T follicular helper cell (primary cell): ENCODE measurements at places on chromosomes 5 and 9.

- DNase-seq = no peak
These were observed 59.1 kb downstream of the ABCA1 start for GRCh38 chr9:104868687-104869404.

DNA sequence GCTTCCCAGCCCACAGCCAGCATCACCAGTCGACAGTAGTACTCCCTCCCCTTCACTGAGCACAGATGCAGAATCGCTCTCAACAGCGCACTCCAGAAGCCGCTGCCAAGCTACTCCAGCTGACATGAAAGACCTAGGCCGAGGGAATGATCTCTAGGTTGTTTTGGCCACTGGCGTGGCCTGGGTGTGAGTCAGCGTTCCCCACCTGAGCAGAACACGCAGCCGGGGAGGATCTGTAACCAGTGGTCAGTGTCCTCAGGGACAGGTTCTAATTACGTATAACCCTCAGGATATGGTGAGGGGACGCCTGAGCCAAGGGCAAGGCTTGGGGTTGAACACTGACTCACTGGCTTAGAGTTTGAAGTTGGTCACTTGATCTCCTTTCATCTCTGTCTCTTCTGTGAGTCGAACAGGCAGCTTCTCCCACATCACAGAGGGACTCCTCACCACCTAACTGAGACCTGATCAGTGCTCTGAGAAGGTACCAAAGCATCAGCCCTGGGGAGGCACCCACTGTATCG lies 76.9 kb upstream of the IL17B start:
- DNase-seq = no peak

- DNase-seq = no peak
These were observed 26.7 kb downstream of the CSF1R start for GRCh38 chr5:150059623-150060022.

DNA sequence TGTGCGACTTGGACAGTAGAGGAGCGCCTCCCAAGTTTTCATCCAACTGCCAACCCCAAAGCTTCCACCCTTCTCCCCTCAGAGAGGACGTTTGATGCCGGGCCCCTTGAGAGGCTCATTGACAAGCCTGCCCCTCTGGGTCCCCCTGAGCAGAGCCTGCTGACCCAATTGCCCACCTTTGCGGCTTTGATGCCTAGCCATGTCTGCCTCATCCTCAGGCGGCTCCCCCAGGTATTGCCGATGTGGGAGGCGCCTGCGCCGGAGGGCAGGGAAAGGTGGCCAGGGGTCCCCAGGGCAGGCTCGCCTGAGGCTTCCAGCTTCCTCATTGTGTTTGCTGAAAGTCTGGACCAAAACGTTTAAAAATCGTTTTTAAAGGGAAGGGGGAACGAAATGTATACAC lies 1.4 kb downstream of the ODF2 start:
- DNase-seq = no peak

DNA sequence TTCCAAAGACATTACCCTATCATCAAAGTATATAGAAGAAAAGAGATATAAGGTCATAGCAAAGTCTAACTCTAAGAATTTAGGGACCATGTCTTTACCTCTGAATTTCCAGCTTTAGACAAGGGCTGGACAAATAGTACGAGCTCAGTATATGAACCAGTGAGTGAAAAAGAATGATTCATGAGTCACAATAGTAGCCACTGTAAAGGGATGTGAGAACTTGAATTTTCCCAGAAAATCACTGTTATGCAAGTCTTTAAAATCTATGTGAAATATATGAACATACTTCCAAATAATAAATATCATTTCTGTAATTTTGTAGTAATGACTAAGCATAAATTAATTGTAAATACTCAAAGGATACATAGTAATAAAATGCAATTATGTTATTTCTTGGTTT lies 305.9 kb upstream of the PRR16 start:
- no peak for DNase-seq

DNA sequence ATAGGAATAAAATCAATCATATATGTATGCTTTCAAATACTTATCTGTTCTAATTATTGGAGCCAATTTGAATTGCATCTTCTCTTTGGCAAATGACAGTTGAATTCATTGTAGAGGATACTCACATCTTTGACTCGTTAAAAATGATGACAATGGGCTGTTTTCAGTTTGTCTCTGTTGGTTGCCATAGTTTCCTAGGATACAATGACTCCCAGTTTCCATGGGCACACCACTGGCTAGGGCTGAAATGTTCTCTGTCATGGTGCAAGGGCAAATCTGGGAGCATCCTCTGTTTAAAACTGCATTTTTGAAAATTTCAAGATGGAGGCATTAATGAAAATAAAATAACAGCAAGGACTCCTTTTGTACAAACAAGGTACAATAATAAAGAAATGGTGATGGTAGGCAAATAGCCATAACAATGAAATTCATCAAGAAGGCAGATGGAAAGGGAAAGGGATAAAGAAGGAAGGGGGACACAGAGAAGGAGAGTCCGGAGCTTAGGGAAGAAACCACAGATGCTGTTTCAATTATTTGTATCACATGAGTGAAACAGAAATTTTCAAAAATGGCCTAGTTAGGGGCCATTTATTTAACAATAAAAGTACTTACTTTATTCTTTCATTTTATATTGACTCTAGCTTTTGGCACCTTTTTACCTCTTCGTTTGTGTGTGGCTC lies 378.8 kb upstream of the SEMA6A start:
- no peak for DNase-seq

DNA sequence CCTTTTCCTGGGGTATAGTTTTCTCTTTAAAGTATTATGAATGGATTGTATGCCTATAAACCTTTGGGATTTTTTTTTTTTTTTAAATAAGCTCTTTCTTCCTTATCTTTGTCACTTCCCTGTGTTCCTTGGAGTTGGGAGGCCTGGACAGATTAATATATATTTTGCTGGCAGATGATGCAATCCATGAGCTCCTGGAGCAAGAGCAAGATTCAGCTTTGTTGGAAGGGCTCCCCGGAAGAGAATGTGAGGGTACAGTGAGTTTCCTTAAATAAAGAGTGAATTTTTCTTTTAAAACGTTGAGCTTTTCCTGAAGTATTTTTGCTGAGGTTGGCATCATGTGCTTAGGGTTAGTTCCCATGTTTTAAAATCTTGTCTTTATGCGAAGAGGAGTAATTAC lies 98.7 kb upstream of the SLC28A3 start:
- no peak for DNase-seq

DNA sequence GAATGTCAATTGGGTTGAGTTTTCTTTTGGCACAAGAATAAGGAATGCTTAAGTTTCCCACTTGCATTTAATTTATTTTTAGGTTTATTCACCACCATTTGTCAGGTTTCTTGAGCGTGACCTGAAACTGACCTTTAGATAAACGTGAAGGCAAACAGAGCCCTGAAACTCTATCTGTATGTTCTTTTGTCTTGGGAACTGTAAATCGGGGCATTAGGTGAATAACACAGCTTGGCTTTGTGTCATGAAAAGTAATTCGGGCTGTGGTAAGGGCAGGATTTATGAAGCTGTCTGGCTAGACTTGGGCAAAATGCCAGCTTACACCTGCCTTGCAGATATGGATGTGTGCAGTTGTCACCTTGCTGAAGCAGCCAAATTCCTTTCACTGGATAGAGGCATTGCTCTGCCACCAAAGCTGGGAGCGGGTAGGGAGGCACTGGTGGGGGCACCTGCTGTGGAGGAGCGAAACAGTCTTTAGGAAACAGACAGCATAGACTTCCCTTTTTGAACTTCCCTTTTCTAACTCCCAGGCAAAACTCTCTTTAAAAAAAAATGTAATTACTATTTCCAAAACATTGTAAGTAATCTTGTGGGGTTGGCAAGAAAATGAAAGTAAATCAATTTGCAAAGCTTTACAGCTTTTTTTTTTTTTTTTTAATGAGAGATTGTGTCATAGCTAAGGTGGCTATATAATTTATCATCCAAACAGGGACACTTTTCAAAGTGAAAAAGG lies 545.2 kb downstream of the CSNK1G3 start:
- DNase-seq = no peak

DNA sequence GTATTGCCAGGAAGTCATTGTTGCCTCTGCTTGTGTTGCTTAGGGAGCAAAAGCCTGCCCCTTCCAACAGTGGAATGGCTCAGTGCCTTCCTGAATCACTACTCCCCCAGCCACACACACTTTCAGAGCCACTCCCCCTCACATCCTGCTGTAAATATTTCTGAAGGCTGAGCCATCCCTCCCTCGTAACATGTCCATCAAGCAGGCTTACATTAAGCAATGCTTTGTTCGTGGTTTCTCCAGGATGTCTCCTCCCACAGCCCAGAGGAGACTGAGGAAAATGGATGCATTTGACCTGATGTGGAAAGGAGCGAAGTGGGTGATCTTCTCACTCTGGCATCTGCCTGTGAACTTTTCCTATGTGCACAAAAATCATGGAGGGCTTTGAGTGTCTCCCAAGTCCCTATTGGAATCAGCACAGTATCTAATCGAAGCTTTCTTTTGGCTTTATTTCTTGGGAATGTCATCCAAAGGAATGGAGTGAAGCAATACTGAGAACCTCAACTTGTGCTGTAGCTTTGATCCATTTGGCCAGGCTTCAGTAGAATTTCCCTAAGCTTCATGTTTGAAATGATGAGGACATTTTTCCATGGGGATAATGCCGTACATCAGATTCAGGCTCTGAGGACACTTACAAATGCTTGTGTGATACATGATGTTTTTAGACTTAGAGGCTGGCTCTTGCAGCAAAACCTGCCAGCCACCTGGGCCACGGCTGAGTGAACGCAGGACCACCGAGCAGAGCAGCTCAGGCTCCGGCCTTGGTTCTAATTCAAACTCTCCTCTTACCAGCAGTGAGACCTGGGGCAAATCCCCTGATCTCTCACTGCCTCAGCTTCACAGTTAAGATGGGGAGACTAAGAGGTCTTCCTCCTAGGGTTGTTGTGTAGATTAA lies 389.1 kb downstream of the ENC1 start:
- DNase-seq = no peak

DNA sequence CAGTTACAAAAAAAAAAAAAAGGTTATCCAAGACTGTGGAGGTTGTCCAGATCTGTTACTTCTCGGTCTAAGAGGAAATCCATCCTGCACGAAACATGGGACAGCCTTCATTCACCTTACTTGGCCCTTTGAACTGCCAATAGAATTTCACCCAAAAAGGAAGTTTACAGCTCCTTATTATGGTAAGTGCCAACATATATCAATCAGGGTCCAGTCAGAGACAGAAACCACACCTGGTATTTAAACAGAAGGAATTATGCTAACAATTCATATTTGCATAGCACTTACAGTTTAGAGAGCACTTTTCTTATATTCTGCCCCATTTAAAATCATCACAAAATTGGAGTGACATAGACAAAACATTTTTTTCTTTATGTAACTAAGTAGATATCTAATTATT lies 93.6 kb upstream of the PTPN3 start:
- DNase-seq = no peak

GRCh38 chr5:42927730-42928129 lies 112.4 kb downstream of the ANXA2R start:
- DNase-seq = no peak

DNA sequence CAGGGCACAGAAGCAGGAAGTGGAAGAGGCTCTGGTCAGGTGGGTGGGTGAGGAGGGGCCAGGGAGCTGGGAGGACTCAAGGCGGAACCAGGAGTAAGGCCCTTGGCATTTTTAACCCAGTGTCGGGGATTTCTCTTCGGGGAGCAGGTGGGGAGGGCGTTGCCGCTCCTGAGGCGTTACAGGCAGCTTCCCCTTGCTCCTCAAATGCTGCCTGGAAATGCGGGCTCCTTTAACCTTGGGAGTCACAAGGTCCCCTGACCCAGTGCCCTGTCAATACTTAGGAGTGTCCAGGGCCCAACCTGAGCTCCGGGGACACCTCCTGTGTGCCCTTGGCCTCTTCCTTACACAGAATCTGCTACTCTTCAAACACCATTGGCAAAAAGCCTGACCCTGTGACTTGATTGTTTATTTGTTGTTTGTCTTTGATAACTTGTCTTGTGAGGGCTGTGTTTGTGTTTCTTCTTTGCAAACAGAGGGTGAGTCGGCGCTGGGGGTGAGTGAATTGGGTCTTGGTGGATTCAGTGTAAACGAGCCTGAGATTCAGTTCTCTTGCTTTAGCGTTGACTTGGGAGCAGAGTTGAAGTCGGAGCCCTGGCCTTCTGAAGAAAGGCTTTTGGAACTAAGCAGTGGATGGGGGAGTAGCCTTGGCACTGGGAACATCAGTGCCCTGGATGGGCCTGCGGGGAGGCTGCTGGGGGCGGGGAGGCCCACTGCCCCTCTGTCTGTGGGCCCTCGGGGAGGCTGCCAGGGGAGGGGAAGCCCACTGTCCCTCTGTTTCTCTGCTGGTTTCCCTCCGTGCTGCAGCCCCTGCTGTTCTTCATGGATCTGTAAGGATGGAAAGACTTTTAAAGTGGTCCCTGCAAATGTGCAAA lies 300.7 kb upstream of the IRX4 start:
- DNase-seq = no peak

GRCh38 chr9:25381141-25381540 lies 297.1 kb downstream of the TUSC1 start:
- no peak for DNase-seq

GRCh38 chr5:36070687-36071571 lies 4.2 kb upstream of the UGT3A2 start:
- DNase-seq = no peak

- DNase-seq = no peak
These were observed 12.8 kb downstream of the UGCG start for GRCh38 chr9:111909444-111909843.

DNA sequence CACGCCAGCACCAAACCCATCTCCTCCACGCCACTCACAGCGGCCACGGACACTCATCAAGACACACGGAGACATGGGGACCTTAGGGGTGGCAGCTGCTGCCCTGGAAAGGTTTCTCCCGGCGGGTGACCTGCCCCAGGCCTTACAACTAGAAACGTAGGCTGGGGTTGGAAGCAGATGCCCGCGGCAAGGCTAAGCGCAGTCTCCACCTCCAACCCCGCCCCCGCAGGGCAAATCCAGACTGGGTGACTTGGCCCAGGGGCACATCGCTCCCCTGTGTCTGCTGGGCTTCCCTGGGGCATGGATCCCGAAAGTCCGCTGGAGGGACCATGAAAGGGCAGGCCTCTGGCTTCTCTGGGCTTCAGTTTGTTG lies 12.0 kb upstream of the ASS1 start:
- DNase-seq = no peak

DNA sequence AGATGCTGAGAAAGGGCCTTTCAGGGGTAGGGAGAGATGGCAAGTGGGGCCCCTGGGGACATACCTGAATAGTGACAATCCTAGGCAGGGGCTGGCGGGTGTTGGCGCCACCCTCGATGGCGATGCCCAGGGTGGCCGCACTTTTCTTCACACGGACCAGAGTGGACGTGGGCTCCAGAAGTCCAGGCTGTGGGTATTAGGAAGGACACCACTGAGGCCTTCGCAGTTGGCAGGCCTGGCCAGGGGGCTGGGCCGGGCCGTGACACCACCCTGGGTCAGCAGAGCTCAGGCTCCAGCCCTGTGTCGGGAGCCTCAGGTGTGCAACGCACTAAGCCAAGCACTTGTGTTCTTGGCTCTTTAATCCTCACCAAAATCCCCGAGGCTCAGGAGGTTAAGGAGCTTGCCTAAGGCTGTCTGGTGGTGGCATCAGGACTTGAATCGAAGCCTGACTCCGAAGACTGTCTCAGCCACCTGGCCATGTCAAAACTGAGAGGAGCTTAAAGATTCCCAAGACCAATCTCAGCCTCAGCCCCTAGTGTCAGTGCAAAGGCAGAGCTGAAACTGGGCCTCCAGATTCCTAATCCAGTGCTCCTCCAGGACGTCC lies 15.5 kb upstream of the AKNA start:
- DNase-seq = no peak

GRCh38 chr5:92644266-92644886 lies 936.6 kb downstream of the NR2F1-AS1 start:
- DNase-seq = no peak
